ENCODE measurements at places on chromosomes 16 and 17.

- DNase-seq = no peak
Measured at GRCh38 chr17:76914937-76915336, 46.7 kb downstream of the MGAT5B start.

- no peak for DNase-seq
Measured at GRCh38 chr17:75807861-75808260, 23.3 kb downstream of the UNK start.

GRCh38 chr16:79264237-79265109, 336.1 kb downstream of the MAF start:
- no peak for DNase-seq

GRCh38 chr17:42340691-42341127, 47.5 kb downstream of the STAT3 start:
- no peak for DNase-seq

GRCh38 chr16:75064403-75065148, 52.0 kb downstream of the LDHD start:
- no peak for DNase-seq

GRCh38 chr17:42348104-42348503, 40.1 kb downstream of the STAT3 start:
- no peak for DNase-seq
